CD4-positive, alpha-beta T cell treated with Interleukin-21 for 1 hour (primary cell): ENCODE measurements at places on chromosomes 3 and 15.

- DNase-seq = no peak
Observed at GRCh38 chr3:120473389-120473788, 22.6 kb upstream of the FSTL1 start.

GRCh38 chr3:123157598-123158287 lies 44.0 kb upstream of the SEC22A start:
- DNase-seq = no peak

- no peak for DNase-seq
Observed at GRCh38 chr3:66149269-66149668, 71.5 kb upstream of the SLC25A26 start.

DNA sequence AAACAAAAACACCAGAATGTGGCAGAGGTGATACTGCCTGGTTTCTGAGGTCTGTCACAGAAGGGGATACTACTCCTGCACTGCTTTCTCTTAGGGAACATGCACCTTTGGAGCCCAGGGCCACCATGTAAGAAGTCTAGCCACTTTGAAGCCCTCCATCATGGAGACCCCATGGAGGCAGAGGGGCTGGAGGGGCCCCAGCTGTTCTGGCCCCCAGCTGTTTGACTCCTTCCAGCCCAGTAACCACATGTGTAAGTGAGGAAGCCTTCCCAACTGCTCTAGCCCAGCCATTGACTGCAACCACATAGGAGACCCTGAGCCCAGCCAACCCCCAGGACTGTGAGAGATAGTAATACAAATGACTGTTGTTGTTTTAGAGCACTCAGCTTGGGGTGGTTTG lies 9.0 kb upstream of the IGDCC4 start:
- DNase-seq = no peak

DNA sequence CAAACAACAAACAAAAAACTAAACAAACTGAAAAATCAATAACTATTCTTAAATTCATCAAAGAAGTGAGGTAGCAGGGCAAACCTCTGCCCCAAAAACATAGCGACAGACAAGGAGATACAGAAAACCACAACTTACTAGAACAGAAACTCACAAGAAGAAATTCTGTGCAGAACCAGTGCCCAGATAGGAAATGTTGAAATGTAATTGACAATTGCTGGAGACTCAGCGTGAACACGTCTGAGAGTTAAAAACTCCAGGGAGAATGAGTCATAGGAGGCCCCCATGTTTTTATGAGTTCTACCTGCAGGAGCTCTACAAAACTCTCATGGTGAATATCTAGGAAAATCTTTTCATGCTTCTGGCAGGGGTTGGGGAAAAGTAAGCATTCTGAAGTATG lies 95.5 kb upstream of the SETMAR start:
- no peak for DNase-seq

DNA sequence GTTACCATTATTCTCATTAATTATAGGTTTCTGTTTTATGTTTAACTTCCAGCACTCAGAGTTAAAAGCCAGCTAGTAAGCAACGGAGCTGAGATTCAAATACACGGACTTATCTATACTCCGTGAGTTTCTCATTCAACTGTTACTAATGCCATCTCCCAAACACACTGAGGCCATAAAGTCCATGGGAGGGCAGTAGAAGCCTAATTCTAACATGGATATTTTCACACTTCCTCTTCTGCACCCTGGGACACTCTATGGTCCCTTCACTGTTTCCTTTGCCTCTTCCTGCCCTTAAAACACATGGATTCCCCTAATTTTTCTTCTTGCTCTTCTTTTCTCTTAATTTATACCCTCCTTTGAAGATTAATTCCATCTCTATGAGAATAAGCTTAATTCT lies 245.0 kb downstream of the KLF13 start:
- no peak for DNase-seq

DNA sequence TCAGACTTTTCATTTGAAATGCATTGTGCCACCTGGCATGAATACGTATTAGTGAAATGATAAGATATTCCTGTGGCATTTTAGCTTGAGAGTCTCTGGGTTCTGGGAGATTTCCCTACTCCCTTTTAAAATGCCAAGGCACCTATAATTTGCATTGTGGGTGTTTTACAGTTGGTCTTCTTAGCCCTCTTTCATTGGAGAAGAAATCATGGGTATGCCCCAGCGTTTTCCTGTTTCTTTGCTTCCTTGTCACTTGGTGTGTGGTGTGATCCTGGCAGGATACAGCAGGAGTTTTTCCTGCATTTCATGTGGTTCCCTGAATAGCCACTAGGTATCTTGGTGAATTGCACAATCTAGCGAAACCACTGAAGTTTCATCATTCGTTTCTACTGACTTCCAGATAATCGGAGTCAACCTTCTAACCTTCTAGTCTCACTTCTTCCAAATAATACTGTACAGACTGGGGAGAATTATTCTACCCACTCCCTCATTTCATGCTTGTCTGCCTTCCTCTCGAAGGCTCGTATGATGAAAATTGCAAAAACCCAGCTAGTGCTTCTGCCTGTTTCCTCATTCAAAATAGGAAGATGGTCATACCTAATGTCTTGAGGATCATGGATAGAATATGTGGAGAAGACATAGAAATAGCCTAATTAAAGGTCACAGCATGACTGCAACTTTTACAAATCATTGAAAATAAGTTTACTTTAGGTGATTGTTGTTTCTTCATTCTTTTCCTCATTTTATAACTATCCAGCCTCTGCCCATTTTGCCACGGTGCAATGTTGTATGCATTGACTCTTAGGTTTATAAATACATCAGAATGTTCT lies 2.6 kb downstream of the BHLHE40 start:
- DNase-seq = peak; percentile 32

- DNase-seq = no peak
Observed at GRCh38 chr15:67023517-67024313, 41.7 kb upstream of the SMAD3 start.

GRCh38 chr3:11601446-11602238 lies 42.1 kb downstream of the VGLL4 start:
- DNase-seq = no peak

GRCh38 chr15:31016446-31016915 lies 25.1 kb upstream of the MTMR10 start:
- no peak for DNase-seq

- no peak for DNase-seq
Observed at GRCh38 chr15:51044037-51044727, 50.5 kb downstream of the TNFAIP8L3 start.

- DNase-seq = no peak
Observed at GRCh38 chr3:56484122-56484521, 15.9 kb upstream of the ERC2 start.

DNA sequence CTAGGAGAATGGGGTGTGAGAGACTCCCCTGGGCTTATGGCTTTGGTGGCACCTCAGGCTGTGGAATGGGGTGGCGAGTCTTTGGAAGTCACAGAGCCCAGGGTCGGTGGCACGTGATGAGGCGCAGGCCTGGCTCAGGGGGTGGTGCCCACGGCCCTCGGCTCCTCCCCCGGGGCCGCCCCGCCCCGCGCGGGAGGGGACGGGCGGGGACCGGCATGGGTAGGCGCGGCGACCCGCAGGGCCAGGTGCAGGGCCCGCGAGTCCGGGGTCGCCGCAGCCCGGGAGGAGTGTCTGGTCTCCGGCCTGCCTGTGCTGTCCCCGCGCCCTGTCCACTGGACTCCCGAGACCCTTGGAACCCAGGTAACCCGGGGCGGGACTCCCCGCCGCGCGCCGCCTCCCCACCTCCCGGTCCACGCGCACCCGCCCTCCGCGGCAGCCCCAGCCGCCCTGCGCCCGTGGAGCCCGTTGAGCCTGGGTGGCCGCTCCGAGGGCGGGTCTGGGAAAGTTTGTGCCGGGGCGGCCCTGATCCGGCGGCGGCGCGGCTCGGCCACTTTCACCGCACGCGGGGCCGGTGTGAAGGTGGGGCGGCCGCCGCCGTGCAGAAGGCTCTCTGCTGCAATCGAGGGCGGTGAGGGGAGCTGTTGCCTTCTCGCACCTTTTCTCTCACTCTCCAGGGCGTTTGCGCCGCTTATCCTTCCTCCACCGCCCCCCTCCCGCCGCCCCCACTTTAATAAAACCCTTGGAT lies at the start of gene PAQR5:
TSS of gene PAQR5 (plus strand) at position 216 of the 745 bp plus-strand sequence. CDS start 61,169 bp downstream, outside the sequence.
- no peak for DNase-seq

GRCh38 chr3:157088601-157089454 lies 71.1 kb downstream of the CCNL1 start:
- peak; percentile 95 for DNase-seq

DNA sequence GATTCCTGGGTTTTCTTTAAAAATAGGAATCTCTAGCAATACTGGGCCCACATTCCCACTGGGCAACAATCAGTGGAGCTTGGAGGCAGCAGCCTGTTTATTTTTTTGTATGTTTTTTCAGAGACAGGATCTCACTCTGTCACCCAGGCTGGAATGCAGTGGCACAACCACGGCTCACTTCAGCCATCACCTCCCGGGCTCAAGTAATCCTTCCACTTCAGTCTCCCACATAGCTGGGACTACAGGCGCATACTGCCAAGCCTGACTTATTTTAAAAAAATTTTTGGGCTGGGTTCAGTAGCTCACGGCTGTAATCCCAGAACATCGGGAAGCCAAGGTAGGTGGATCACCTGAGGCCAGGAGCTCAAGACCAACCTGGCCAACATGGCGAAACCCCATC lies 29.1 kb upstream of the GNB5 start:
- DNase-seq = no peak

DNA sequence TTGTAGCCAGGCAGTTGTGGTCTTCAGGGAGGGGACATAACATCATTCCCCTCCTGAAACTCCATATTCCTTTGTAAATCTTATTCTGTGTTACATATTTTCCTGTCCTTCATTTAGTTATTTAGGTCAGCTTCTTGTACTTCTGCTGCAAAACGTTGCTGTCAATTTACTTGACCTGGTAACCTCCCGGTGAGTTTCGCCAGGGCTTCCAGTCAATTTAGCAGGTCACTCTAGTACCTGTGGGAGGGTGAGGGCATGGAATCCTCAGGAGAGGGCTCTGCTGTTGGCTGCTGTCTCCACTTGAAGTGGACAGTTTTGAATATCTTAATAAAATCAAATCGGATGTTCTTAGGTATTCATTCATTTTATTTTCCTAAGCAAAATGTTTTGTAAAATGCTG lies 29.6 kb downstream of the FNDC3B start:
- DNase-seq = no peak

DNA sequence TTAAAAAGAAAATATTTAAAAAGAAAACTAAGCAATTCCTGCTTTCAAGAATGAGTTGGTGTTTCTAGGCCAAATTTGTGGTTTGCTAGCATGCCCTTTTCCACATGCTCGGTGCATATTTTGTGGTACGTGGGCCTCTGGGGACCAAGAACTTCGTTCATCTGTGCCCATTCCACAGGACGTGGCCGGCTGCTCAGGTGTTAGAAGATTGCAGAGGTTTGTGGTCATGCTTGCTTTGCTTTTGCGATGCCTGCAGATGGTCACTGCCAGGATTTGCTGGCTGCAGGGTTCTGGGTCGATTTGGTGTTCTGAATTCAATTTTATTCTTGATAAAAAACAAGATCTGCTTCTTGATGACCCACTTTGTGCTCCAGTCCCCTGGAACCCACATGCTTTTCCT lies 7.5 kb downstream of the PSTPIP1 start:
- DNase-seq = no peak

DNA sequence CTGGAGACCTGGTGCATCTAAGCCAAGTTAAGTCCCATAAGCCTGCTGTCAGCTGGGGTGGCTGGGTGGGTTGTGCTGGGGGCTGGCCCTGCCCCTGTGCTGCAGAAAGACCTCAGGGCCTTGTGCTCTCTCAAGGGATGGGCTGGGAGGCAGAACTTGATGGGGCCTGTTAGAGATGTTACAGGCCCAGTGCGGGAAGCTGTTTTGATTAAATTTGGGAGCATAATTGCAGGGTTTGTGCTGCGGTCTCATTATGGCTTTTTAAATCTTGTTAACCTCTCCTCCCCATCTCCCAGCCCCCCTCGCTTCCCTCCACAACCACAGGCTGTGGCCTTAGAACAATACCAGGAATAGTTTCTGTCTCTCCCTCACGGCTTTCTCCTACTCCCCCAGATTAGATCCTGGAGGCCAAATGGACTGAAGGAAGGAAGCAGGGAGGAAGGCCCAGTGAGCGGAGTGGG lies 87.6 kb upstream of the TLE3 start:
- no peak for DNase-seq

DNA sequence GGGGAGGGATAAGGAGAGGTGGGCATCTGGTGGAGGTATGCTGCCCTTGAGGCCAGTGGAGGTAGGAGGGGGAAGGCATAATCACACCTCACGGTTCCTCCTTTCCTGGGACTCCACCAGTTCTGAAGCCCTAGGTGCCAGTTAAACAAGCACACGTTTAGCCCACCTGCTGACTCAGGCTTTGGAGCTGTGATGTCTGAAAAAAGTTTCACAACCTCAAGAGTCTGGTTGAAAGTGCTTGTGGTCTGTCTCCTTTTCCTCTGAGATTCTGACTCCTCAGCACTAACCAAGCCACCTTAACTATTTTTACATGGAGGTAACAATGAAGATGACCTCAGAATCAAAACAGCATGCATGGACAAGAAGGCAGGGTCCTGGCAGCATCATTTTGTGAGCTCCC lies 23.0 kb downstream of the HPS3 start:
- DNase-seq = no peak

DNA sequence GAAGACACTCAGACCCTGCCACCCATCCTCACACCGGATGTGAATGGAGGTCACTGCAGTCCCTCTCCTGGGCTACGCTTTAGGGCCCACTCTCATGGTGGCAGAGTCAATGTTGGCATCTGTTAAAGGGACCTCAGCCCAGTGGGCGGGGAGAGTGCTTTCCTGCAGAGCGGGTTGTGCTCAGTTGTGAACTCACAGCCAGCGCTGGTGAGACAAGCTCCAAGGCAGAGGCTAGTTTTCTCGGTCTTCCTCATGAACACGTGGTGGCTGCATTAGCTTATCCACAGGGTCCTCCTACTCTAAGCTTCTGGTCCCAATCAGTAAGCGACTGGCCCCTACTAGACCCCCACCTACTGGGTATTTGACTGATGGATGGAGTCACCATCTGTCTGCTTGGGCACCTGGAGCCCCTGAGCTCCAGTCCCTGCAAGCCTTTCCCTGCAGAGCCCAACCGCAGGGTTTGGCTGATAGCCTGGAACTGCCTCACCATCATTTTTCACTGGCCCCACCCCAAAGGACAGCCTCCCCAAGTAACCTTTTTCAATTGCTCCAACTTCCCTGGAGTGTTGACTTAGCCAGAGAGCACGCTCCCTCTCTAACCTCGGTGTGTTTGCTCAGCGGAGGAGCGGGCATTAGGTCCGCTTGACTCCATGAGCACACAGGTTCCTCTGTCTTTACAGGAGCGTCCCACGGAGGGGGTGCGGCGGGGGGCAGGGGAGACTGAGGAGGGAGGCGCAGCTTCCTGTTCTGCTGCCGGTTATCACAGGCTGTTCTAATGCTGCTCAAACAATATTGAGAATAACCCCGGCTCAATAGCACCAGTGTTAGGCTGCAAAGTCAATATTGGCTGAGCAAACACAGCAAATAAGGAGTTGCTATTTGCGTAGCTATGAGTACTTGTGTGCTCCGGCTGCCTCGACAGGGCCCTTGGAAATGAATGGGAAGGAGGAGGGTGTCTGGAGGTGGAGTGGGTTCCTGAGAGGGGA lies 141.7 kb downstream of the RPLP1 start:
- DNase-seq = no peak

DNA sequence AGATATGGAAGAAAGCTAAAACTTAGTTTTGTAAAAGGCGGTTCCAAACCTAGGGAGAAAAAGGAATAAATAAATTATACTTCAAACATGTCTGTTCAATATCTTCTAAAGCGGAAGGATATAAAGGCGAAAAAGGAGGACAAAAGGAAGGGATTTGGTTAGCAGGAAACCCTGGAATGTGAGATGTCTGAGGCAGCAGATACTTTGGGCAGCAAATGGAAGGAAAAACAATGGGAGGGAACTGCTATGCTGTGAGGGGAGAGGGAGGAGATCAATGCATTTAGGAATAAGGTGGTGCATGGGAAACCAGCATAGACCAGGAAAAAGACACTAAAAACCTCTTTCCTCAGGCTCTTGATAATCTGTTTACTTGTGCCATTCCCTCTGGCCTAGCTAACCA lies 120.8 kb downstream of the DNAH12 start:
- no peak for DNase-seq
